ENCODE measurements at places on chromosomes 1 and 21.

GRCh38 chr1:164785841-164786534 lies 227.0 kb downstream of the PBX1 start:
- no peak for DNase-seq

DNA sequence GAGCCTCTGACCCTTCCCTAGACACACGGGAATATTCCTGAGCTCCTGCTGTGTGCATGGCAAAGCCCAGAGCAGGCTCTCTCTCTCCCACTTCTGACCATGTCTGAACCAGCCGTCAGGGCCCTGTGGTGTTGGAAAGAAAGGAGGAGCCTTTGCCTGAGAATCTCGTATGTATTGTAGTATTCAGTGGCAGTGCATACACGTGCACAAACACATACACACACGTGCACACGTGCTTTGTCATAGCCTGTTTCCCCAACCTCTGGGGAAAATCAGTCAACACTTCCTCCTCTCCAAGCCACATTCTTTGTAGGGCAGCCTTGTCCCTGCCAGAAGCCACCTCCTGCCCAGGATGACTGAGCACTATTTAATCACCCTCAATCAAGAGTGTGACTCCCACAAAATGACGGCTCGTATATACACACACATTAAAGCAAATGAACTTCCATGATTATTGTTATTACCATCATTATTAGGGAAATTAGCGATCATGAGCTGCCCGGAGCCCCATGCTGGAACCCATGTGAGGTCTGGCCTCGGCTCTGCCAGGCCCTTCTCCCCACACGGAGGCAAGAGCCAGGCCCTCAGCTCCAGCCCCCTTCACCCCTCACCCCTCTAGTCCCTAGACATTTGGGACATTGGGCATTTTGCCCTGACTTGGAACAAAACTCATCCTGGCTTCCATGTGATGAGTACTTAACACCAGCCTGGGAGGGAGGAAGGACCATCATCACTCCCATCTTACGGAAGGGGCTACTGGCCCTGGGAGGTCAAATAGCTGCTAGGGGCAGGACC lies 331.9 kb downstream of the NPHP4 start:
- DNase-seq: no peak

GRCh38 chr21:41665766-41666595 lies 100.9 kb downstream of the RIPK4 start:
- DNase-seq: no peak

DNA sequence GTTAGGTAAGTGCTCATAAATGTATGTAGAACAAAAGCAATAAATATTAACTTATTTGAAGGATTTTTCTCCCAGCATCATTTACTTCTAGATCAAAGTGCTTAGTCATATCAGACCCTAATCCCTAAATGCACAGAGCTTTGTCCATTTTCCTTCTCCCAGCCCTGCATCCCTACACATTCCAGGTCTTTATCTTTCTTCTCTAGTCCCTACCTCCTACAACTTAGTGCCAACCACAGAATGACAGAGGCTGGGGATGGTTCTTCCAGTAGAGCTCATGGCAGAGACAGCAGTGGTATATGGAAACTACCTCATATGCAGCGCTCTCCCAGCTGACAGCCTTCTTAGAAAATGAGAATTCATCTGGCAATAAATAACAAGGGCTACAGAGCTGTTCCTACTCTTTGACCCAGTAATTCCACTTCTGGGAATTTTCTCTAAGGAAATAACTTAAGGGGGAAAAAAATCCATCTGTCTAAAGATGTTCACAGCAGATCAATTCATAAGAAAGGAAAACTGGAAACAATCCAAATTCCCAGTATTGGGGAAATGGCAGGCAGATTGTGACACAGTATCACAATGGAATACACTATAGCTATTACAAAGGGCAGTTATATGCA lies 62.9 kb upstream of the ROR1 start:
- no peak for DNase-seq

- no peak for DNase-seq
Measured at GRCh38 chr1:187249196-187249595, 420.4 kb downstream of the PLA2G4A start.

- DNase-seq: no peak
Measured at GRCh38 chr1:86460998-86461397, 7.7 kb upstream of the CLCA1 start.

GRCh38 chr21:45295576-45296365 lies 8.1 kb upstream of the POFUT2 start:
- DNase-seq: no peak

DNA sequence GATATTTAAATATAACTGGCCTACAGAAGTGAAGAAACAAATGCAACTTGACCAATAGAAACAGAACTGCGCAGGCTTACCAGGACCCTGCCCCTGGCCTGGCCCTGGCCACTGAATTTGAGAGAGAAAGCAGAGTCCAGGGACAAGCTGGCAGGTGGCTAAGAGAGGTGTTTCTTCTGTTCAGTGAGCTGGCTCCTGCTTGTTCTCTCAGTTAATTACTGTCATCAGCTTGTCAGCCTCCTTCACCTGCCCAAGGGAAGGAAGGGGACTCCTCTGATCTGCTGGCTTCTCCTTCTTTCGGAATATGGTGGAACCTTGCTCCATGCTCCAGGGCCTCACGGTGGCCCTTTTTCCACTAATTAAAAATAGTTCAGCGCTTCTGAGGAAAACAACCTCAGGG lies 388.4 kb downstream of the DISC1 start:
- DNase-seq: no peak

GRCh38 chr1:5297180-5297885 lies 642.9 kb downstream of the AJAP1 start:
- DNase-seq: no peak

DNA sequence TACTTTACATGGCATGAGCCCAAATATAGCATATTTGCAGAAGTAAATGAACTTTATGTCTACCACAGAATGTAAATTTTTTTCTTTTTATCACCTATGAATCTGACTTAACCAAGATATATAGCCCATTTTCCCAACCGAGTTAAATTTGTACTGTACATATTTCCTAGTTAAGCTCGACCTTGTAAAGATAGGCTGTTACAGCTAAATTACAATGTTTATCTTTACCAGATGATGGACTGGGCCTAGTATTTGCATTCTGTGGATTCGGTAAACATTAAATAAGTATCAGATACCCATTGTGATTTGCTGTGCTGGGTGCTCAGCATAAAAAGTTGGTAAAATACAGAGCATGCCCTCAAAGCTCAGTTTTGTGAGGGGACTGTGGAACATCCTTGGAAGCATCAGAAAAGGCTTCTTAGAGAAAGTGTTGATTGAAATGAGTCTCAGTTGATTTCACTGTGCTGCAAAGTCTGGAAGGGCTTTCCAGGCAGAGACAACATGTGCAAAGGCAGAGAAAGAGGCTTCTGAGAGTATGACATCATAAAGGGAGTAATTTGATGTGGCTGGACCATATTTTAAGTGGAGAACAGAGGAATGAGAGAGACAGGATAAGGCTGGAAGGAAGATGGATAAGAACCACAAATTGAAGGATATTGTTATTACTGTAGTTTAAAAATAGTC lies 27.4 kb downstream of the MORC3 start:
- DNase-seq: no peak

GRCh38 chr1:15022048-15022447 lies 131.5 kb upstream of the TMEM51 start:
- no peak for DNase-seq

DNA sequence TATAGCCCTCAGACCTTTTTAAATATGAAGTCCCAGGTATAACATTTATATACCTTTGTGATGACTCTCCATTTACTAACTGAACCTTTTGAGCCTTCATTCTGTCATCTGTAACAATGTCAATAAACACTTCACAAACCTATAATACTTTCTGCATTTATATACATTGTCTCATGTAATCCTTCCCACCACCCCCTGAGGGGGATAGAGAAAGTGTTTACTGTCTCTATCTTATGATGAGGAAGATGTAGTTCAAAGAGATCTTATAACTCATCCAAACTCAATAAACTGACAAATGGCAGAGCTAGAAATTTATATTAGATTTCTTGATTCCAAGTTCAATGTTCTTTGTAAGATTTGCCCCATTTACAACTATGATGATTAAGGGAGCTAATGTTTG lies 48.3 kb upstream of the CR2 start:
- DNase-seq: no peak

DNA sequence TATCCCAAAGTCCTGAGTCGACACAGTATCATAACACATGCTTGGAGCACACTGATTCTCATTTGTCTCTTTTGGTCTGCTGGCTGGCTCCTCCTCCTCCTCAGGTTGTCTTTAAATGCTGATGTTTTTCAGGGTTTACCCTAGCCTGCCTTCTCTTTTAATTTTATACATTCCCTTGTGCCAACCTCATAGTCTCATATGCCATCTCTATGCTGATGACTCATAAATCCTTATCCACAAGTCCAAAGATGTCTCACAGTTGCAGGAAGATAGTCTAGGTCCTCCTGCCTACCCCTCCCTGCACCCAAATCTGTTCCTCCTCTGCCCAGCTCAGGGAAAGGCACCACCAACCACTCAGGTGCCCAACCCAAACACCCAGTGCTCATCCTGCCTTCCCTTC lies 108.3 kb downstream of the SIPA1L2 start:
- DNase-seq: no peak

DNA sequence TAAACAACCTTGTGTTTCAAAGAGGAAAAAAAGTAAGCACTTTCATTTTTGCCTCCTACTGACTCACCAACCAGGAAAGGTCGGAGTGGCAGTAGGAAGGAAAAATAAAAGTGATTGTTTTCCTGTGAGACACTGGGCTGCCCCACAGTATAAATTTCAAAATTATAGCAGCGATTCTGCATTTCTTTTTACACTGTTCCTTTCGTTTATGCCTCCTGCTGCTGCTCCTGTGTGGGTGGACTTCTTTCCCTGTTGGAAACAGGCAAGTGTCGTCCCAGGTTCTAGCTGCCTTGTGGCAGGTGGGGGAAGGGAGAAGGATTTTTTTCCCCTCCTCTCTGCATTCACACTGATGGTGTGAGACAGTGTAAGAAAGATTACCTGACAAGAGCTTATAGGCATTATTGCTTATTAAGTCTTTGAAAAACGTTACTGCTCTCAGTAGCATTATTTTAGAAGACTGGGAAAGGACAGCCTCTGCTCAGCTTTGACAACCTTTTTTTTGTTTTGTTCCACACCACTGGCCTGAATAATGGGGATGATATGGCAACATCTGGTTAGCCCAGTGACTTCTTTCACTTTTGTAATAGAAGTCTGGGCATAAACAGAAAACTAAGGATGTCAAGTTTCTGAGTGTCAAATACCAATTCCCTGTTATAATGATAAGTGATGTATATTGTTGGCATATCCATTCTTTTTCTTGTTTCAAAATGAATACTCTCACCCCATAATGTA lies 77.9 kb downstream of the NEK7 start:
- no peak for DNase-seq

- DNase-seq: peak; percentile 25
Measured at GRCh38 chr1:173202424-173203145, 4.5 kb downstream of the TNFSF4 start.

DNA sequence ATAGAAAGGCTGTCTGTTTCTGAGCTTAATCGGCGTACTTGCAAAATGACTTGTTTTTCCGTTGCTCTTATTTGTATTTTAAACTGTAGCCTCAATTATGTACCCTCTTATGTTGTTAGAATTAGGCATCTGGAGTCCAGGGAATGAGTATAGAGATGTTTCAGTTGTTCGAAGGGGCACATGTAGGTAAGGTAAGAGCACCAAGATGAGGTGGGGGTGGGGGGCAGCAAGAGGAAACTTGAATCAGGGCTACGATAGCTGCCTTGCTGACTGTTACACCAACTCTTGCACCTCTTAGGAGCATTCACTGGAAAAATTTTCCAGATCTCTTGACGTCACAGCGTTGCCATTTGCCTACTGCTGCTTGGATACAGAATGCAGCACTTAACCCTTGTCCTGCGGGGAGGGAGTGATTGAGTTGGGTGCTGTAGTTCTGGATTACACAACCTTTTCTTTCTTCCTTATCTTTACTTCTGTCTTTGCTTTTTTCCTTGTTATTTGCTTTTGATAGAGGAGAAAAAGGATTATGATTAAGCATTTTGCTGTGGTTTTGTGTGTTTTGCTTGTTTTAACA lies 3.2 kb downstream of the ATP1B1 start:
- no peak for DNase-seq

DNA sequence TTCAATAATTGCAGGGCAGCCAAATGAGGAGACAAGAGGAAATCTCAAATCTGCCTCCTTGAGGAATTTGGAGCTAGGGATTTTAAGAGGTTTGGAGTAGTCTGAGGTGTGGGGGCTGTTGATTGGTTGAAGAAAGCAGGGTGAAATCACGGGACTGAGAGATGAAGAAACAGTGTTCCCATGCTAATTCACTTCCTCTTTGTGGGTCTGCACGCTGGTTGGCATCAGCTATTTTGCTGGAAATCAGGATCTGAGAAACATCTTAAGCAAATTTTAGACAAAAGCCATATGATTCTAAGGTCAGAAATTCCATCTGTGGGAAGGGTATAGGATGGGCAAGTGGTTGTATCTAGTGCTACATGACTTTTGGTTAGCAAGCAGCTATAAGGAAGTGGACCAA lies 107.1 kb upstream of the PAXBP1 start:
- DNase-seq: no peak

DNA sequence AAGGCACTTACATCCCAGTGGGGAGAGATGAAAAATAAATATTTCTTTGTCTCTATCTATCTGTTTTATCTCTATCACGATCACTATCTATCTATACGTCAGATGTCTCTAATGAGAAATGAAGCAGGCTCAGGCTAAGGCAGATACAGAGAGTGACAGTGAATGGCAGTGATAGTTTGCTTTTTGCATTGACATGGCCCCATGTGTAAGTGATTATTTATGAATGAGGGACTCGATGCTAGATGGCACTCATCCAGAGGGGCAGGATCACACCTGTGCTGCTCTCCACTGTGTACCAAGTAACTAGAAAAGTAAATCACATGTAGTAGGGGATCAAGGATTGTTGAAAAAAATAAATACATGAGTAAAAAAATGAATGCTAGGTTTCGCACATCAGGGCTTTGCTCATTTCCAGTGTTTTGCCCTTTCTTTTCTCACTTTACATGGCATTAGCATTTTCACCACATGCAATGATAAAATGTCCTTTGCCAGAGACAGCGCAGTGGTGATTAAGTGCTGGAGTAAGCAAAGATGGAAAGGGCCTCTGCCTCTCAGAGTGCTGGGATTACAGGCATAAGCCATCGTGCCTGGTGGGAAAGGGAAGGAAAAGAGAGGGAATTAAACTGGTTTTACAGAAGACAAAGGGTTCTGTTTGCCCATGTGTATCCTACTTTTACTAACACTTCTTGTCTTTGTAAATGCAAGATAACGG lies 16.5 kb downstream of the TBX19 start:
- DNase-seq: no peak

- no peak for DNase-seq
Measured at GRCh38 chr1:230609208-230609607, 33.1 kb upstream of the COG2 start.

- no peak for DNase-seq
Measured at GRCh38 chr1:151653397-151653796, 41.5 kb downstream of the SNX27 start.

DNA sequence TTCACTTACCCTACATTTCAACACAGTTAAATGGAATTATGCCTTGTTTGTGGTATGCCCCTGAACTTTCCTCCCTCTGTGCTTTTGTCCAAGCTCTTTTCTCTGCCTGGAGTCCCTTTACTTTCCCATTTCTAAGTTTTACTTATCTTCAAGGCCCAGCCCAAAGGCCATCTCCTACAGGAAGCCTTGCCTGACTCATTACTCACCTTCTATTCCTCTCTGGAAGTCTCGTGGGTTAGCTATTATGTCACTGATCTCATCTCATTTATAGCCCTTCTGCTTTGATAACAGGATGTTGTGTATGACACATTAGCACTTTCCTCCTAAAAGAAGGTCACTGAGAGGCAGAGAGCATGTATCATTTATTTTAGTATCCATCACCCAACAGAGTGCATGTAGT lies 78.8 kb upstream of the CD1D start:
- no peak for DNase-seq
